Activated CD4-positive, CD25-positive, alpha-beta regulatory T cell treated with anti-CD3 and anti-CD28 coated beads, Interleukin-2, amount 50 U/mL, for 16 hours (primary cell): ENCODE measurements at places on chromosomes 1 and 21.

- DNase-seq = peak; percentile 30
Measured at GRCh38 chr1:226063224-226063976, 884 bp downstream of the H3-3A start.

DNA sequence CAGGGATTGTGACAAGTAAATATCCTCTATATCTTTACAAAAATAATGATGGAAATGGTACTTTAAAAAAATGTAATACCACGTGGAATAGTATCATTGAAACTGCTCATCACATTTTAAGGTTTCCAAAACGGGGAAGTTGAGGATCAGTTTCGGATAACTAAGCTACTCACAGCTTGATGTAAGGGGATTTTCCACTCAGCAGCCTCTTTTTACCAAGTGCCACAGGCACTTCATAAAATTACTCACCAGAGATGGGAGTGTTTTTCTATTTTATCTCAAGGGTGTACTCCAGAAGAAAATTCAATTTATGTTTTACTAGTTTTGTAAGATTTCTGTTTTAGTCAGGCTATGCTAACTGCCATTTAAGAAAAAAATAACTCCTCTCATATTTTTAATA lies 91.7 kb downstream of the TPR start:
- no peak for DNase-seq

DNA sequence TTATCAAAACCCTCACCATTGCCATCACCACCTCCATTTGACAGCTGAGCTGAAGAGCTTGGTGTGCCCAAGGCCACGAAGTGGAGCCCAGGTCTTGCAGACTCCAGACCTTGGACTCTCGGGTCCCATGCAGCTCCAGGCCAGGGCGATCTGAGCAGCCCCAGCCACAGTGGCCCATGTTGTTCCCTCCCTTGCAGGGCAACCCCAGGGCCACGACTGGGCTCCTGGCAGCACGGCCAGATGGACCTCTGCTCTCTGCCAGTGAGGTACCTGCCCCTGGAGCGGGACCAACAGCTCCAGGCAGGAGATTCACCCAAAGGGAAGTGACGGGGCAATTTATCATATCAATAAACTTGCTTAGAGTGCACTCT lies 182.7 kb upstream of the VAMP3 start:
- no peak for DNase-seq

DNA sequence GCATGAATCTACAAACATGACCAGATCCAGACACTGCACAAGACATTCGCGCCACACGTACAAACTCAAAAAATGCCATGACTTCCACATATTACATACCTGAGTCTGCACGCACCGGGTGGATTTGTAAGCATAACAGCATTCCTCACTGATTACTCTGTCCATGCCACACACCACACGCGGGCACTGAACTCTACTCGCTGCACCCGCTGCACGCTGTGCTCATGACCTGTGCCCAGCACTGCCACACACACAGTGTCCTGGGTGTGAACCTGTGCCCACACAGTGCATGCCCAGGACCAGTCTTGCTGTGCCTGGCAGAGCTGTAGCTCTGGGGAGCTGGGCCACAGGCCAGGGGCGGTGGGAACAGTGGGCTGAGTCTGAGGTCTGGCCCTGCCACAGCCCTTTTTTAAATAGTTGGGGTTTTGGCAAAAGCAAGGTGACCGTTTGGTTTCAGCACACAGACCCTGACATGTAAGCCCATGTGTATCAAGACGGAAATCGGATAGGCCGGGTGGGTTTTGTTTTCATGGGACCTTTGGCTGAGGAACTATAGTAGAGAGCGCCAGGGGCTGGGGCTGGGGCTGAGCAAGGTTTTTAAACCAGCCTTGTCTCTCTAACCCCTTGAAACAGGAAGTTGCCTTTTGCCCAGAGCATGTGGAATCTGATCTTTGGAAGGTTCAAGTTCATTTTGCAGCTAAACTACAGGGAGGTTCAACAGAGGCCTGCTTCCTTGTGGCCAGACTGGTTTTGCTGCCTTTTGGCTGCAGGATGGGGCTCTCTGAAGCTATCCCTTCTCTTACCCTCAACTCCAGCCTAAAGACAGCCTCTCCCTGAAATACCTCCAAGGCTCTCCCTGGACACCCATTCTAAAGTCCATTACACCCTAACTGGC lies 12.3 kb upstream of the GOLT1A start:
- DNase-seq = no peak

DNA sequence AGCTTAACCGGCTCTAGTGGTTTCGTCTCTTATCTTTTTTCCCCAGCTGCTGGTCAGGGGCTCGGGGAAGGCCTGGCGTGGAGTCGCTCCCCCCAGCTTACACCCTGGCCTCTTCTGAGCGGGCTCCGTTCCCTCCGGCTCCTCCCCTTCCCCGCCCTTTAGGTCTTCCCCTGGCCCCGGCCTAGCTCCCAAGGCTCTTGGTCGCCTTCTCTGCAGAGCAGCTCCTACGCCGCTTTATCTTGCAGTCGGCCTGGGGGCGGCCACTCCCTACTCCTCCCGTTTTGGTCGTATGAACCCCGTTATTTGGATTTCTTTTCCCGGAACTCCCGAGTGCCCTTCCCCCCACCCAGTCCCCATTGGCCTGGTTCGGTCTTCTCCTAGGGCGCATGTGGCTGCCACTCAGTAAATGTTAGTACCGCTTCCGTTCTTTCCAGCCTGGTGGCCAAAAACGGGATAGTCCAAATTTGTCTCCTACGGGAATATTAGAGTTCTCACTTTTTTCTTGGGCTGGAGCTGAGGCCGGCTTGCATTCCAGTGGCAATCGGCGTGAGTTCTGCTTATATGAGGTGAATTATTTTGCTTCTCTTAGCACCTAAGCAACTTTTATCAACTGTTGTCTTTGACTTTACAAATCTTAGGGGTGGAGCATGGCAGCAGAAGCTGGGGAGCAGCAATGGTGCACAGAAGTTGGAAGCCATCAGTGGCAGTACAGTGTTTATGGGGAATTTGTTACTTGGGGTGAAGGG lies 467 bp downstream of the THRAP3 start:
- DNase-seq = no peak

GRCh38 chr21:33441489-33442477 lies 38.0 kb downstream of the TMEM50B start:
- DNase-seq = no peak

DNA sequence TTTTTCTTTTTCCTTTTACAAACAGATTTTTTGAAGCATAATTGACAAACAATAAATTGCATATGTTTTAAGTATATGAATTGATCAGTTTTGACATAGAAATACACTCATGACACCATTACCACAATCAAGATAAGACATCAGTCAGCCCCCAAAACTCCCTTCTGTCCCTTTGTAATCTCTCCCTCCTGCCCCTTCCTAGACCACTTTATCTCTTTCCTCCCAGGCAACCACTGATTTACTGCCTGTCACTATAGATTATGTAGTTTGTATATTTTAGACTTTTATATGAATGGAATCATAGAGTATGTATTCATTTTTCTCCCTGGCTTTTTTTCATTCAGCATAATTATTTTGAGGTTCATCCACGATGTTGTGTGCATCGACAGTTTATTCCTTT lies 6.9 kb upstream of the SYT14 start:
- no peak for DNase-seq

DNA sequence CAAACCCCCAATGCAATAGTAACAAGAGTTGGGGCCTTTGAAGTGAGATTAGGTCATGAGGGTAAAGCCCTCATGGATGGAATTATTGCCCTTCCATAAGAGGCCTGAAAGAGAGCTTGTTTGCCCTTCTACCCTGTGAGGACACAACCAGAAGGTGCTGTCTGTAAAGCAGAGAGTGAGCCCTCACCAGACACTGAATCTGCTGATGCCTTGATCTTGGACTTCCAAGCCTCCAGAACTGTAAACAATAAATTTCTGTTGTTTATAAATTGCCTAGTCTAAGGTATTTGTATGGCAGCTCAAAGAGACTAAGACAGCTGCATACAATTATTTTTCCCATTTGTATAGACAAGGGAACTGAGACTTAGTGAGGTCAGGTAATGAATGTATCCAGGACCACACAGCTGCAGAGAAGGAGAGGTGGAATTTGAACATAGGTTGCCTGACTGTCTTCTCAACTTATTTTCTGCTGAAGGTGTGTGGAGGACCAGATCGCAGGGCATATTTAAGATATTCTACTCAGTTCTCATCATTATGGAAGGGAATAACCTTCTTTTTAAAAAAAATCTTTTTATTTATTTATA lies 18.7 kb downstream of the IL23R start:
- DNase-seq = no peak

GRCh38 chr1:41072051-41072450 lies 50.5 kb upstream of the SLFNL1 start:
- no peak for DNase-seq

- DNase-seq = no peak
Measured at GRCh38 chr1:164519426-164519825, 39.6 kb upstream of the PBX1 start.

GRCh38 chr1:202578001-202578504 lies 132.2 kb downstream of the SYT2 start:
- no peak for DNase-seq

DNA sequence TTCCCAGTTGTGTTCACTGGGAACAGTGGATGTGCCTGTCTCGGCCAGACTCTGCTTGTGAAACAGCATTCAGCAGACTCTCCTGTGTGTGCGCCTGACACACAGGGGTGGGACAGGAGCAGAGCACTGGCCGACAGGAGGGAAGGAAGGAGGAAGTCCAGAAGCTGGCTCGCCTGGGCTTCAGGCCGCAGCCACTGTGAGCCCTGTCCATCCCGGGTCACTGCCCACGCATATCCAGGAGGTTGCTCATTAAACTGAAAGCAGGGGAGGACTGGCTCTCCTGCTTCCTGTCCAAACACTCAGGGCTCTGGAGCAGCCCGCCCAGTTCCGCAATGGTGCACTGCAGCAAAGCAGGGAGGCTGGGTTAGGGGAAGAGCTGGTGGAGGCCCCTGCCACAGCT lies 218.7 kb upstream of the VAMP3 start:
- DNase-seq = no peak

DNA sequence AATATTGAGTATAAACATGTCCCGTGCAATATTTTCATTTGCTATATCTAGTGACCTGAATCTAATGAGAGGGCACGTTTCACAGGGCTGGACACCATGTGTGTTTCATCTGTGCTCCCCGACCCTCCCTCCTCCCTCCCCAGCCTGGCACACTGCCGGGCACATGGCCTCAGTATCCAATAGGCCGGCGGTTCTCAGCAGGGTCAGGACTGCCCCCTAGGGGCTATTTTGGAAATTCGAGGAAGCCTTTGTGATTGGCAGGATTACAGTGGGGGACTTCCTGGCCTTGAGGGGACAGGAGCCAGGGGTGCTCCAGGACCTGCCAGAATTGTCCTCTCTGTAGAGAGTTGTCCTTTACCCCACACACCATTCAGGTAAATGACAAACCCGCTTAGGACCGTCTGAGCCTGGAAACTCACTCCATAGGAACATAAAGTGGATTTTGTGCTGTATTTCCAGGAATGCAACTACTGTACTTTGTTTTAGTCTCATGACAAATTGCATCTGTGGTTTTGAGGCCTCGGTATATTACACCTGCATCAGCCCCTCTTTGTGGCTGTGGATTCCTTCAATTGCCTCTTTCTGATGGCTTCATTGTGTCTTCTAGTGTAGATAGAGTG lies 109.5 kb upstream of the SIM2 start:
- DNase-seq = no peak

DNA sequence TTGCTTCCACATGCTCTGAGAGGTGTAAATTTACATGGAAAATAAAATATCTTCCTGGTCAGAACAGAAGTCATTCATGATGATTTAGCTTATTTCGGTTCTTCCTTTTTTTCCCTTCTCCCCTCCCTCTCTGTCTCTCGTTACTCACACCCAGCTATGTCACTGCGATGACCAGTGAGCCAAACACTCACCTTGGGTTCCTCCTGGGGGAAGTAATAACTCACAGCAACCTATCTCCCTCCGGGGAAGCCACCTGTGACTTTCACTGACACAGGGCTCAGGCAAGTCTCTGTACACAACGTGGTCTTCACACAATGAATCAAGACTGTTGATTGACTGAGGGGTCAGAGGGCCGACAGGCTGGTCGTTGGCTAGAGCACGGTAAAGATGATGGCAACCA lies 135.3 kb upstream of the VANGL1 start:
- DNase-seq = no peak

GRCh38 chr1:184326278-184326677 lies 60.6 kb upstream of the C1orf21 start:
- no peak for DNase-seq

GRCh38 chr21:15908187-15908586 lies 178.4 kb downstream of the USP25 start:
- no peak for DNase-seq

DNA sequence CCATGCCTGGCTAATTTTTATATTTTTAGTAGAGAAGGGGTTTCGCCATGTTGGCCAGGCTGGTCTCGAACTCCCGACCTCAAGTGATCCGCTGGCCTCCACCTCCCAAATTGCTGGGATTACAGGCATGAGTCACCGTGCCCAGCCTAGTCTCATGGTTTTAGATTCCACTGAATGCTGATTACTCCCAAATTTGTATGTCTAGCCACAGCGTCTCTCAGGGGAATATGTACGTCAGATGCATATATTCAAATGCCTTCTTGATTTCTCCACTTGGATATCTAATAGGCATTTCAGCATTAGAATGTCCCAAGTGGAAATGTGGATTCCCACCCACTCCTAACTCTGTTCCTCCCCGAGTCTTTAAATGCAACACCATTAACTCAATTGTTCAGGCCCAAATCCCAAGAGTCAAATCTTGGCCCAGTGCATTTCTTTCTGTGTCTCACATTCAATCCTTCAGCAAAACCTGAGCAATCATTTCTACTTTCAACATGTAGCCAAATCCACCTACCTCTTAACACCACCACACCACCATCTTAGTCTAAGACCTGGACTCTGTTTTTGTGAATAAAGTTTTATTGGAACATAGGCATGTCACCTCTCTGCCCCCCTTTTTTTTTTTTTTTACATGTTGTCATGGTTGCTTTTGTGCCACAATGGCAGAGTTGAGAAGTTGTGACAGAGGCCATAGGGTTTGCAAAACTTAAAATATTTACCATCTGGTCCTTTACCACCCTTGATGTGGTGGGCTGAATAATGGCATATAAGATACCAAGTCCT lies 9.8 kb upstream of the CAMTA1 start:
- DNase-seq = no peak

GRCh38 chr1:95954585-95954984 lies 720.6 kb downstream of the RWDD3 start:
- DNase-seq = no peak

- no peak for DNase-seq
Measured at GRCh38 chr1:212039622-212040021, 4.1 kb downstream of the DTL start.

- no peak for DNase-seq
Measured at GRCh38 chr1:176450526-176450925, 12.4 kb upstream of the PAPPA2 start.

GRCh38 chr21:16425376-16425775 lies 695.6 kb downstream of the USP25 start:
- DNase-seq = no peak

DNA sequence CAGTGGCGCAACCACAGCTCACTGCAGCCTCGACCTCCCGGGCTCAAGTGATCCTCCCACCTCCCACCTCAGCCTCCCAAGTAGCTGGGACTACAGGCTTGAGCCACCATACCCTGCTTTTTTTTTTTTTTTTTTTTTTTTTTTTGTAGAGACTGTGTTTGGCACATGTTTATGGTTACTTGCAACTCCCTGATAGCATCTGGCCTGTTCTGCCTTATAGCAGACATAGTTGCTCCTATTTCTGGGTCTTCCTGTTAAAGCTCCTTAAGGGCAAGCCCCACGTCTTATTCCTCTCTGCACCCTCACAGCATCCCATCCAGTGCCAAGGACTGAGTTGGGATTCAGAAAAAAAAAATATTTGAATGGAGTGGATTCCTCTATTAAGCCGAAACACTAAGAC lies 17.1 kb upstream of the CNR2 start:
- DNase-seq = no peak
